Stomach (tissue), 19 donors: ENCODE measurements at places on chromosomes 2 and 18. TPM values are rescaled to one million over a fixed set of nuclear protein-coding genes. Genes with fewer than 3 reads are reported as not detected.

The PDE11A gene
- 0.55 TPM for total RNA-seq

The LOXHD1 gene
- total RNA-seq = not detected

- DNase-seq = no peak
Observed at GRCh38 chr18:22539051-22539765, 121.5 kb upstream of the CTAGE1 start.

The FSHR gene
- not detected for total RNA-seq

- DNase-seq = no peak
Observed at GRCh38 chr2:156909983-156910382, 347.5 kb upstream of the GALNT5 start.

- DNase-seq = no peak
Observed at GRCh38 chr2:239294571-239295054, 106.2 kb downstream of the HDAC4 start.

- DNase-seq = no peak
Observed at GRCh38 chr18:63113899-63114565, 205.5 kb downstream of the BCL2 start.

- DNase-seq = peak; percentile 53
Observed at GRCh38 chr2:108949316-108950239, 39.4 kb downstream of the EDAR start.

- no peak for DNase-seq
Observed at GRCh38 chr2:237501892-237502513, 15.0 kb downstream of the MLPH start.

DNA sequence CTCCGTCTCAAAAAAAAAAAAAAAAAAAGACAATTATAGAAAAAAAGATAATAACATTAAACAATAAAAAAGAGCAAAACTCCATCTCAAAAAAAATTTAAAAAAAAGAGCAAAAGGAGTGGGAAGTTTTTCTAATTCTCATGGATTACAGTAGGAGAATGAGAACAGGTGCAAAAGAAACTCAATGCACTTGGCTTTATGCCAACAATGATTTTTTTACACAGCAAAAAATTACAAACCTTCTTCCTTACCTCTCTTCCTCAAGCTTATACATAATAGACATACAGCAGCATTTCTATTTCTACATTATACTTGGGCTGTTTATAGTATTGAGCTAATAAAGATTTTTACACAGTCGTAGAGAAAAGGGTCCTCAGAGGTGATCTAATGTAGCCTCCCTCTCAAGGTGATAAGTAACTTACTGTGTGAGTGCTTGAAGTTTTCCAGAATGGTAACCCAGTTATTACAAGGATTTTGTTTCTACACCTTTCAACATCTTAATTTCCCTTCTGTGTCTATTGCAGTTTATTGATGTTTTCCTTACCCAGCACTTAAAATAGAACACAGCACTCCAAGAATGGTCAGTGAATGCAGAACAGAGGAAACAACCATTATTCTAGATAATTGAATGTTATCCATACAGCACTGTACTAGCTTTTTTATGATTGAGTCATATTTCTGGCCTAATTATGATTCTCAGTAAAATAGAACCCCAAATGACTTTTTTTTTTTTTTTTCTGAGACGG, 34.9 kb upstream of the RNF138 start:
- DNase-seq = no peak

DNA sequence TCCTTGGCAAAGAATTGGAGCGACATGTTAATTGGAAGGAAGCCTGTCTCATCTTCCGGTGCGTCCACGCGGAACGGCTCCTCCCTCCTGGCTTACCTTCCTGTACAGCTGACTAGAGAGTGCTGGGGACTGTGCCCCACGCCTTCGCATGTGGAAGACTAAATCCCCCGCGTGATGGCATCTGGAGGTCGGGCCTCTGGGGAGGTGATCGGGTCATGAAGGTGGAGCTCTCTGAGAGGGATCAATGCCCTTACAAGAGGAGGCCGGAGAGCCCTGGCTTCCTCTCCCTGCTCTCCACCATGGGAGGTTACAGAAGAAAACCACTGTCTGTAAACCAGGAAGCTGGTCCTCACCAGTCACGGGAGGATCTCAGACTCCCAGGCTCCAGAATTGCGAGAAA, 104.1 kb upstream of the OTOS start:
- peak; percentile 22 for DNase-seq

DNA sequence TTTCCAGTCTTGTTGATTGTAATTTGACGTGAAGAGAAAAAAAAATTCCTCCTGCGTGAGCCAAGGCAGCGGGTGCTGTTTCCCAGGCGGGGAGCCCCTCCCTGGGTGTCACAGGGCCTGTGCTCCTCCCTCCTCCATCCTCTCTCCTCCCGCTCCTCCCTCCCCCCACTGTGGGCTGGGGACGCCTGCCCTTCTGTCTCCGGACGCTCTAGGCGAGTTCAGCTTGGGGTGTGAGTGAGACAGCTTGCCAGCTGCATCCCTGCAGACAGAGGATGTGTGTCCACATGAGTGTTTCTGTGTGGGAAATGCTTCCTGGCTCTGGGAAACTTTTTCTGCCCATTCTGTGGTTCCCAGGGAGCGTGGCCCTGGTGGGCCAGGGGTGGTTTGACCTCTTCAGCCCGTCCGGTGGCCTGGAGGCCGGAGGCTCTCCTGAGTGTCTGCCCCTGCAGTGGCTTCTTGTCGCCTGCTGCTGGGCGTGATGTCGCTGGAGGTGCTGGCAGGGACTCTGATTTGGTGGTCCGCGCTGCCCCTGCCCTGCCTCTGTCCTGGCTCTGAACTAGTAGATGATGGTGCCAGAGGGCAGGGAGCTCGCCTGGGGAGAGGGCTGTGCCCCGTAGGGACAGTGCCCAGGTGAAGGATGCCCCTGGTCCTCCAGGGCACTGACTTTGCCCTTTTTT, 96.4 kb downstream of the USP40 start:
- peak; percentile 89 for DNase-seq

The SETBP1 gene
- 40.8 TPM for total RNA-seq

GRCh38 chr2:152529420-152530115, 187.7 kb downstream of the PRPF40A start:
- no peak for DNase-seq

The PLEK gene
- 1.2 TPM for total RNA-seq

DNA sequence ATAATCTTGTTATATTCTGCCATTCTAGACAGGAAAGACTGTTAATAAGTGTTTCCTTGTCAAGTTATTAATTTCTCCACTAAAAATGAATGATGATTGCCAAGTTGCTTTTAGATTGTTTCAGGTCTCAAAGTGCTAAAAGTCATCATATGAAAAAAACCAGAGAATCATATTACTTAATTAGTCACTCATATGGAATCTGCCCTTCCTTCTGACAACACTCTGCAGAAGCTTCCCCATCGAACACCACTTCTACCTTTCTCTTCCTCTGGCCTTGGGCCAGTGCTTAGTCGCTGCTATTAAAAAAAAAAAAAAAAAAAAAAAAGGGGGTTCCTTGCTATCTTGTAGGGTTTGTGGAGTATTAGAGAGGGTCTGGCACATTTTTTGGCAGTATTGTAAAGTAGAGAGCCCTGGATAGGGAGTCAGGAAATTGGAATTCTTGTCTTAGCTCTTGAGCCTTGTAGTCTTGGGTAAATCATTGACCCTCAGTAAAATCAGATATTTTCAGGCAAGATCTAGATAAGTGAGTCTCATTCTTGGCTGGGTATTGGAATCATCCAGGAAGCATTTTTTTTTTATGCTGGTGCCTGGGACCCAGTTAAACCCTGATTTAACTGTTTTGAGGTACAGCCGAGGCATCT, 141.7 kb upstream of the CCDC68 start:
- DNase-seq = no peak

The MRO gene
- 2.0 TPM for total RNA-seq
